ENCODE measurements at places on chromosomes 13 and 19. TPM values are rescaled to one million over a fixed set of nuclear protein-coding genes. Genes with fewer than 3 reads are reported as not detected.

- DNase-seq, result no peak
- H3K27ac ChIP-seq, result no peak overlapping the region
- H3K27me3 ChIP-seq, result no peaks in the 10 kb centered on the region
Measured at GRCh38 chr13:95536632-95537241, 15.8 kb upstream of the CLDN10 start.

DNA sequence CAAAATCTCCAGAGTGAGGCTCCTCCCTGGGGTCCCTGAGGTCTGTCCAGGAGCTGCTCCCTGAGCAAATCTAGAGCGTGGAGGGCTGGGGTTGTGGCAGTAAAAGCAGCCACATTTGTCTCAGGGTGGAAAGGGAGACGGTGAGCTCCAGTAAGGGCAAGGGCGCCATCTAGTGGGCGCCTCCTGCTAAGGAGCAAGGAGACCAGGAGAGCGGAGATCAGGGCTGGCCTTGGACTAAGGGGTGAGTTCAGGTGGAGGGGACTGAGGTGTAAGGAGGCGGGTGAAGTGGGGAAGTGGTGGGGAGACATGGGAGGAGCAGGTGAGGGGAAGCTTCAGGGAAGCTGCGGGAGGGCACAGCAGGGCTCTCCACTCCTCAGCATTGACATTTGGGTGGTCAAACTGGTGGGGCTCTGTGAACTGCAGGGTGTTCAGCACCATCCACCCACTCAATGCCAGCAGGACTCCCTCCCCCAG, 5.3 kb upstream of the CEACAM21 start:
- no peaks in the 10 kb centered on the region for H3K36me3 ChIP-seq
- no peak overlapping the region for H3K4me3 ChIP-seq
- H3K4me1 ChIP-seq, result no peaks in the 10 kb centered on the region
- DNase-seq, result peak; percentile 68

- no peak overlapping the region for H3K27ac ChIP-seq
- DNase-seq, result no peak
- H3K4me1 ChIP-seq, result peaks cover 47% of the 10 kb centered on the region
- no peak overlapping the region for H3K4me3 ChIP-seq
- H3K27me3 ChIP-seq, result no peaks in the 10 kb centered on the region
Measured at GRCh38 chr13:98511435-98511834, 65.5 kb downstream of the STK24 start.

DNA sequence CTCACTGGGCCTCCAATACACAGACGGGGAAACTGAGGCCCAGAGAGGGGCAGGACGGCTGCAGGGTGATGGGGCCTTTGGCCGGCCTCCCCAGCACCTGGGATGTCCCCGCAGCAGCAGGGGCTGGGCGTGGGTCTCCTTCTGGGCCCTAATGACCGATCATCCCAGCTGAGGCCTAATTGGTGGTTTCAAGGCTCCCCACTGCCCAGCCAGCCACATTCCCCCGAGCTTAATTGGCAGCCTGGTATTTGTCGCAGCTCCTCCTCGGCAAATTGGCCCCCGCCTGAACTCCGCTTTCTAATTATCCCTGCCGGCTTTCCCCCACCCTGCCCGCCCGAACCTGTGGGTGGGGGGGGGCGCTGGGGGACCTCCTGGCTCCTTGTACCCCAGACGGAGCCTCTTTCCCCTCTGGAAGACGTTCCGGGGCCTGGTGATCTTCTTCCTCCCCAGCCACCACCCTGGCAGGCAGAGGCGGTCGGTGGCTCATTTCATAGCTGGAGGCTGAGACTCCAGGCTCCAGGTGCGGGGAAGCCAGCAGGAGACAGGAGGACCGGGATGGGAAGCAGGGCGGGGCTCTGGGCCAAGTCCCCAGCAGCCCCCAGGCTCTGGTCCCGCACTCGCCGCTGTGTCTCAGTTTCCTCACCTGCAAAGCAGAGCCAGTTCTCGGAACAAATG, 27.2 kb upstream of the WDR18 start:
- H3K4me3 ChIP-seq, result no peak overlapping the region
- no peak overlapping the region for H3K27ac ChIP-seq
- H3K27me3 ChIP-seq, result peaks cover 23% of the 10 kb centered on the region
- H3K36me3 ChIP-seq, result no peaks in the 10 kb centered on the region
- DNase-seq, result no peak
- peaks cover 17% of the 10 kb centered on the region for H3K4me1 ChIP-seq

The C19orf85 gene
- not detected for total RNA-seq

The CYP4F2 gene
- total RNA-seq, result not detected

The RFPL4A gene
- total RNA-seq, result not detected

The SCN1B gene
- total RNA-seq, result 1.9 TPM

The LHB gene
- not detected for total RNA-seq

Measured in neural crest cell (in vitro differentiated cells).